ENCODE measurements at places on chromosomes 4 and X. TPM values are rescaled to one million over a fixed set of nuclear protein-coding genes. Genes with fewer than 3 reads are reported as not detected.

The HSFX1 gene
- 0.67 TPM for total RNA-seq

The SSX2 gene
- not detected for total RNA-seq

The DIPK2B gene
- total RNA-seq: not detected

The CYBB gene
- total RNA-seq: 0.38 TPM

The GPR50 gene
- total RNA-seq: not detected

The MAGEB17 gene
- total RNA-seq: not detected

The DMRTC1B gene
- 0.38 TPM for total RNA-seq

The USP17L26 gene
- total RNA-seq: not detected

The GATA1 gene
- 0.35 TPM for total RNA-seq

The DCLK2 gene
- total RNA-seq: 0.12 TPM

Data from activated T-cell treated with anti-CD3 and anti-CD28 coated beads, Interleukin-2, amount 50 U/mL, for 72 hours (primary cell).